Stimulated activated naive CD4-positive, alpha-beta T cell (primary cell): ENCODE measurements at places on chromosomes 4 and X.

DNA sequence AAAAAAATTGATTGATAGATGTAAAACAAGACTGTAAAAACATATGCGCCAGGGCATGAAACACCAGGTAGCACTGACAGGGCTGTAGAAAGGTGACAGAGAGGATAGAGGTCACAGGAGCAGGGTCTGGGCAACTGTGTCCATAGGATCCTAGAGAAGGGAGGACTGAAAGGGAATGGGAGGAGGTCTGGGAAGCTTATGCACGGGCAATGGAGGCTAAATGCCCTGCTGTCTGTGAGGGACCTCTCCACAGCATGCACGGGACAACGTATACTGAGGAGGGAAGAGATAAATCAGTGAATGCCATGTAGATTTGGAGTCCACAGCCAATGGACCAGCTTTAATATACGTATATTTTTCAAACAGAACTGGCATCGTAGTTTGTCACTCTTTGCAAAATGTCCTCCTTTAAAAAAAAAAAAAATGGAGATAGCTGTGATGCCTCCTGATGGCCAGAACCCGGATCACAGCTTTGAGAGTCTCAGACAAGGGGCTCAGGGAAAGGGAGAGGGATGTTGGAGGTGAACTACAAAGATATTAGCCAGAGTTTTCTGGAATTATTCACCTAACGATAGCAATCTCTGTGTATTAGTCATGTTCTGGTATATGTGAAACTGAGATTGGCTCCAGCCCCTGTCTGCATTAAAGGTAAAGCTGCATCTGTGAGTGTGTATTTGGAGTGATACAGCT, 16.0 kb downstream of the RAB40A start:
- no peak for DNase-seq

GRCh38 chrX:54473993-54474859, 21.8 kb downstream of the FGD1 start:
- no peak for DNase-seq

DNA sequence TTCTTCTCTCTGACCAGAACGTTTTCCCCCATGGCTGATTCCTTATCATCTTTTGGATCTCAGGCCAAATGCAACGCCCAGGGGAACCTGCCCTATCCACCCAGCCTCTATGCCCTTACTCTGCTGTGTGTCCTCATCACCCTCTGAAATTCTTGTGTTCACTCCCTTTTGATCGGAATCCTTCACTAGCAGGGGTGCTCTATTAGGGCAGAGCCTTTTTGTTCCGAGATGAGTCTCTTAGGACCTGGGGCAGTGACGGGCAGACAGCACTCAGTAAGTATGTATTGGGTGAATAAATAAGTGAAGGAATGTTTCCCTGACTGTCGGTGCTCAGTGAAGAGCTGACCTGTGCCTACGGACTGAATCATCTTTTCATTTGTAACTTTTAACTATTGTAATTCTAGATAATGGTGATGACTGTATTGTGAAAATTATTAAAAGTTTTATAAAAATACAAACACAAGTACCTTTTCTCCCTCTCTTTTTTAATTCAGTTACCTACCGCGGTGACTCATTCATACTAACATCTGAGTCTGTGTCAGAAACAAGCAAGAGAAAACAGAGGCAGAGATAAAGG, 4.8 kb upstream of the TENM3 start:
- DNase-seq: no peak

DNA sequence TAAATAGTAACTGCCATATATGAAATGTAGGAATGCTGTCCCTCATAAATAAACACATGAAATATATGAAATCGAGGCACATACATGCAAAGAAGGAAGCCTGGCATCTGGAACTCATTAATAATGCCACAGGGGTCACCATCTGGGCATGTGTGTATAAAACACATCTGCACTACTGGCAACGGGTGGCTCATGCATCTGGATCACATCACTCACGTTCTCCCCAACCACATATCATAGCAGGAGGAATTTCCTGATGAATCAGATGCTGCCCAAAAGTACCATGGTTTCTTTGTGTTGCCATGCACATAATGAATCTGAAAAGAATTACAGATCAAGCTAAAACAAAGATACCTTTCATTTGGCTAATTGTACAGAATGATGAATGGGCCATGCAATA, 28.6 kb downstream of the RNF175 start:
- DNase-seq: no peak

- no peak for DNase-seq
Measured at GRCh38 chrX:6849716-6850414, 297.6 kb upstream of the STS start.

GRCh38 chr4:183875251-183875825, 29.8 kb upstream of the STOX2 start:
- DNase-seq: no peak

- no peak for DNase-seq
Measured at GRCh38 chr4:159871141-159871540, 768.3 kb downstream of the RAPGEF2 start.

DNA sequence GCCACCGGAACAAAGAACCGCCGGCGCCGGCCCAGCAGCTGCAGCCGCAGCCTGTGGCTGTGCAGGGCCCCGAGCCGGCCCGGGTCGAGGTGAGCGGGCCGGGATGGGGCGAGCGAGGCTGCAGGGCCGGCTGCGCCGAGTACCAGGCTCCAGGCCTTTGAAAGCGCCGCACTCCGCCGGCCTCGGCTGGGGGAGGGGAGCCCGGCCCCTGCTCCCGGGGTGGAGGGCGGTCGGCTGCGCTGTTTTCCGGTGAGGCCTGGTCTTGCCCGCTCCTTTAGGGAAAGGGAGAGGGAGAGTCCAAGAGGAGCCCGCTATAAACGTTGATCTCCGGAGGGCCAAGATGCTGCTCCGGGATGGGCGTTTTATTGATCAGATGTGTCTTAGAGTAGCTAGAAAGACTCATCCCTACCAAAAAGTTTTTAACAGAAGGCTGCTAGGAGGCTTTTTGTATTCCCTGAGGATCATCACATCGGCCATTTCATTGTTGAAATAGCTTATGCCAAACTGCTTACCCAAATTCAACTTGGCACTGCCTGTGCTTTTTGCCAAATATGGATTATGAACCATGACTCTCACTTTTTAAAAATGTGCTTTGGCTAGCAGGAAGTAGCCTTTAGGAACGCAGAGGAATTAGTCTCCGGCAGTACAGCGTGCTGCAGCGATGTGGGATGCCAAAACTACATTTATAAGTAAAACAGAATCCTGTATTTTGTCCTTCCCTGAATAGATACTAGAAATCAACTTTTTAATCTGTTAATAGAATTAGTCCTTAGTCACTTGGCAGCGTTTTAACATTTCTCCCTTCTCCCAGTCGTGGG, 760 bp downstream of the TMEM165 start:
- peak; percentile 8 for DNase-seq

GRCh38 chr4:121666091-121666679, 30.6 kb downstream of the ANXA5 start:
- DNase-seq: no peak

DNA sequence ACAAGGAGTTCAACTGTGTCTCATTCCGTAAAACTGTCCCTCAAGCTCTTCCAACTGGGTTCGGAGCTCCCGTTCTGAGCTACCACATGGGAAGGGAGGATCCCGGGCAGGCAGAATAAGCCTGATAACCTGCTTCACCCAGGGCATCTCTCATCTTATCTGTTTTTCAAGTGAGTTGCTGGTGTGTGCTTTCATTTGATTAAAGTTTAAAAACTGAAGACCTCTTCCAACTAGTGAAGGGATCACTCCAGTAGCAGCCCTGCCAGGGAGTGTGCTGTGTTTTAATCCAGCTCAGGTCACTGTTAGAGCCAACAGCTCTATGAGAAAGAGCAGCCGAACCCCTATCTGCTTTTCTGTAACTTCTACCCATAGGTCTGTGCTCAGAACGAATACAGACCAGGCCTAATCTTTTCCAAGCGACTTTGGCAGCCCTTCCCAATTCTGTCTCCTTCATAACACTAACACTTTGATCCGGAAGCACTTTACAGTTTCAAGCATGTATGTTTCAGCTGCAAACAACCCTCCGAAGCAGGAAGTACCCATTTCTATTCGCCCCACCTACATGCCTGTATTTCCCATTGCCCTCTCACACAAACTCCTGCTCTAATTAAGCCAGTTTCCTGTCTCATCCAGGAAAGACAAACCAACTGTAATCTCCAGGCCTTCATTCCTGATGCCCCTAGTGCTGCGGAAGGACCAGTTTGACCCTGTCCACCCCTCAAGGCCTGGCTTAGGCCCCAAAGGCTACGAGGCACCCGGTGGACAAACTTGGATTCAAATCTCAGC, 60.9 kb downstream of the IRF2 start:
- peak; percentile 6 for DNase-seq

GRCh38 chr4:150816491-150816890, 198.6 kb downstream of the LRBA start:
- DNase-seq: no peak

GRCh38 chr4:1714303-1715001, 2.3 kb upstream of the SLBP start:
- DNase-seq: no peak

DNA sequence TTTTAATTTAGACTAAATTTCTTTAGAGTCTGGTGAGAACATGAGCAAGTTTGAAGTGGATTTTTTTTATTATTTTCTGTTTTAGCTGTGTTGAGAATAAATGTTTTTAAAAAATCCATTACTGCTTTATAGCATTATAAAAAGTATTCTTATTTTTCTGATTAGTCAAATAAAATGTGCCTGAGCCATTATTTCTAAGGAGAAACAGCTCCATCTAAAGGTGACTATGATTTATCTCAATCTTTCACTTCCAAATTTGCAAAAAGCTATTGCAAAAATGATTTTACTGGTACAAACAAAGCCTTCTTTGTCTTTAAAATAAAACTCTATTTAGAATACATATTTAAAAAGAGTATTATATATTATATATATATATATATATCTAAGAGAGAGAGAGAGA, 959.2 kb downstream of the FAM133A start:
- DNase-seq: no peak
